Vagina (tissue), 2 donors: ENCODE measurements at places on chromosomes 2 and 18.

DNA sequence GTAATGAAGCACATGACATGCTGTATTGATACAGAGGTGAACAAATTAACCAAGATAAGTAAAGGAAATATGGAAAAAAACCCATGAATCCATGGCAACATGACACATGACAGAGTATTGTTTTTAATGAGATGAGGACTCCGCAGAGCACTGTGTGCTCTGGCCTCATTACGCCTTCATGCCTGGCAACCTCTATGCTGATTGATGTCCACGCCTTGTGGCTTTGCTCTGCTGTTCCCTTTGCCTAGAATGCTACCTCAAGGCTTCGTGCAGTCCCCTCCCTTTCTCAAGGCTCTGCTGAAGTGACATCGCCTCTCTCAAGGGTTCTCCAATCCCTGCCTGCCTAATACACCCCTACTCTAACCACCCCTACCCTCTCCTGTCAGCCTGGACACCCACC, 8.4 kb downstream of the SIGLEC15 start:
- peaks cover 4% of the 10 kb centered on the region for H3K27me3 ChIP-seq
- no peak overlapping the region for H3K4me3 ChIP-seq
- H3K4me1 ChIP-seq: peaks cover 18% of the 10 kb centered on the region
- H3K36me3 ChIP-seq: no peaks in the 10 kb centered on the region
- DNase-seq: no peak

- no peaks in the 10 kb centered on the region for H3K27me3 ChIP-seq
- no peak for DNase-seq
- peak overlapping the region; percentile 99 for H3K27ac ChIP-seq
- peaks cover 62% of the 10 kb centered on the region for H3K4me1 ChIP-seq
These were observed 1.3 kb downstream of the DUSP28 start for GRCh38 chr2:240561325-240561971.

DNA sequence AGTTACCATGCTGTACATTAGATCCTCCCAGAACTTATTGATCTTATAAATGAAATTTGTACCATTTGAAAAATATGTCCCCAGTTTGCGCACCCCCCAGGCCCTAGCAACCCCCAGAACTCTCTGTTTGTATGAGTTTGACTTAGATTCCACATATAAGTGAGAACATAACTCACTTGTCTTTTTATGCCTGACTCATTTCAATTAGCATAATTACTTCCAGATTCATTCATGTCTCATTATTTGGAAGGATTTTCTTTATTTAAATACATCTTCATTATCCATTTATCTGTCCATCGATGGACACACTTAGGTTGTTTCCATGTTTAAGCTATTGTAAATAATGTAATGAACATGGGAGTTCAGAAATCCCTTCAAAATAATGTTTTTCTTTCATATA, 705.9 kb downstream of the CCDC85A start:
- H3K4me3 ChIP-seq: no peak overlapping the region
- DNase-seq: no peak
- H3K36me3 ChIP-seq: no peaks in the 10 kb centered on the region
- H3K27ac ChIP-seq: no peak overlapping the region
- H3K27me3 ChIP-seq: no peaks in the 10 kb centered on the region

DNA sequence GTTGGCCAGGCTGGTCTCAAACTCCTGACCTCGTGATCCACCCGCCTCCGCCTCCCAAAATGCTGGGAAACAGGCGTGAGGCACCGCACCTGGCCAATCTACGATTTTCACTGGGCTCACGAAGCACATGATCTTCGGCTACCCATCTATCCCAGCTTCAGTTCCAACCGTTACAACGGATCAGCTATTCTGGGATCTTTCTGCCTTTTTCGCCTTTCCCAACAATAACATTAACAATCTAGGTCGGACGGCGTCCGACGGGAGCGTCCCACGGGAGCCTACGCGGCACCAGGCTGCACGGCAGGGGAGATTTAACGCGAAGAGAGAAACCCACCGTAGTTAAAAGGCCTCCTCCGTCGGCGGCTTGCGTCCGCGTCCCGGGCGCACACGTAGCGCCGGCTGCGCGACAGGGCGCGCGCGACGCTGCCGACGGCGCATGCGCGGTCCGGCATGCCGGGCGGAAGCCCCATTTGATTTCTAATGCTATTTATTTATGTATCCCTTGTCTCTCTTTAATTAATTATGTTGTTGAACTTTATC, at the start of gene MSL3B:
TSS of gene MSL3B (minus strand) at position 394 of the 540 bp plus-strand sequence.
- H3K27ac ChIP-seq: no peak within 1 kb of the TSS
- no peaks in the 10 kb centered on the region for H3K27me3 ChIP-seq
- no peaks in the 10 kb centered on the region for H3K36me3 ChIP-seq
- peak within 1 kb of the TSS; percentile 45 for H3K4me3 ChIP-seq
- no peak for DNase-seq

DNA sequence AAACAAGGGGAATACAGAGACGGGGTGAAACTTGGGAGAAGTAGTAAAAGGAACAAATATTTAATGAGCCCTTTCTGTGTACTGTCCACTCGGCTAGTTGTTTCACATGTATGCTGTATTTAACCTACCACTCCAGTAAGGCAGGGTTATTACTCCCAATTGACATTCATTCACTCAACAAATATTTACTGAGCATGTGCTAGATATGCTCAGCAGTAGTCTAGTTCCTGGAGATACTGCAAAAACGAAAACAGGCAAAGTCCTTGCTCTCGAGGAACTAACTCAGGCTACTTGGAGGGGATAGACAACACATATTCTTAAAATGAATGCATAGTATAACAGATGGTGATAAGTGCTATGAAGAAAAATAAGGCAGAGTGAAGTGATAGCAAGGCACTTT, 207.3 kb downstream of the SS18 start:
- H3K4me1 ChIP-seq: no peaks in the 10 kb centered on the region
- H3K4me3 ChIP-seq: no peak overlapping the region
- H3K27me3 ChIP-seq: no peaks in the 10 kb centered on the region
- no peak for DNase-seq

DNA sequence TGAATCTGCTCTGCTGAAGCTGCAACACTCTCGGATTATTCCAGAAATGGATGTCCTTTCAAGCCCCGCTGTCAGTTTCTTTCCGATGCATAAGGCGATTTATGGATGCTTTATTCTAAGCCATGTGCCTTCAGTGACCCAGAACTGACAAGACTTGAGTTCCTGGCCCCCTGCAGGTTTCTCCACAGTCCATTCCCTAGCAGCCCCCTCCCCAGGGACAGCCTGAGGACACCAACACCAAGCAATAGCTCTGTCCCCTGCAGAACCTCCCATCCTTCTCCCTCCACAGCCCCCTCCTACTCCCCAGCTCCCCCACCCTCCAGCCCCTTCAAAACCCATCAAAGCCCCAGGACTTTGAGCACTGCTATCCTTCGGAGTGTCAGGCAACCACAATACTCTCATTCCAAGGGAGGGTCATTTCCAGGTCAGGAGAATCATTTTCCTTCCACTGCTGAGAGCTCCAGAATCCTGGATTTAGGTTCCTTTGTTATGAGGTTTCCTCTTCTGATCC, 24.6 kb upstream of the SPP2 start:
- no peak overlapping the region for H3K27ac ChIP-seq
- no peaks in the 10 kb centered on the region for H3K27me3 ChIP-seq
- peak overlapping the region; percentile 2 for H3K4me3 ChIP-seq
- peaks cover 6% of the 10 kb centered on the region for H3K4me1 ChIP-seq
- DNase-seq: no peak

DNA sequence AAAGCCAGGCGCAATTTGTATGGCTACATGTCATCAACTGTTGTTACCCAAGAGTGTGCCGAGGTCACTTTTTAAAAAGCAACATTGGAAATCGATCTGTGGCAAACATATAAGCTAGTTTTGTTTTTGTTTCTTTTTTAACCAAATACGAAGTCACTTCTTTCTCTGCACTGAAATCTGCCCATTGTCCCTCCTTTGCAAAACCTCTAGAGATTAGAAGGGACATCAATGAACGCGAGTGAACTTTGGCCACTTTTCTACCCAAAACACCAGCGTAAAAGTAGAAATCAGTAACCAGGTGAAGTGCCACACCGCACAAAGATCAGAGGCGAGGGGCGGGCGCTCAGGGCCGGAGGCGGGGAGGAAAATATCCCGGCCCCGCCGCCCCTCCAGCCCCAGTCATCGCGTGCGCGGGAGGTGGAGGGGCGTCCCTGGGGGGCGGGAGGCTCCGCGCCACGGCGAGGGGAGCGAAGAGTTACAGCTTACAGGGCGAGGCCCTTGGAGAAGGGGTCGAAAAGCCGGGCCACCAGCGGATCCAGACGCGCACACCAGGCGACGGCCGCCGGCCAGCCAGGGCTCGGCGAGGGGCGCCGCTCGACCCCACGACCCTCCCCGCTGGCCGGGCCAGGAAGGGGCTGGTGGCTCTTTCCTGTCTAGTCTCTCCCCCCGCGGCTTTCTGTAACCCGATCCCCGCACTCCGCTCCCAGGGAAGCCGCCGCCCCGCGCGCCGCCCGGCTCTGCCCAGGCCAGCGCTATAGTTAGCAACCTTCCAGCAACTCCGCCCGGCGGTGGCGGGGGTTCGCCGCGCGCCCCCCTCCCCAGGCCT, 993 bp downstream of the RBMS1 start:
- peak overlapping the region; percentile 87 for H3K4me3 ChIP-seq
- no peaks in the 10 kb centered on the region for H3K27me3 ChIP-seq
- peaks cover 16% of the 10 kb centered on the region for H3K4me1 ChIP-seq
- no peaks in the 10 kb centered on the region for H3K36me3 ChIP-seq
- DNase-seq: no peak
- peak overlapping the region; percentile 95 for H3K27ac ChIP-seq

- H3K27me3 ChIP-seq: no peaks in the 10 kb centered on the region
- no peak for DNase-seq
- H3K4me1 ChIP-seq: no peaks in the 10 kb centered on the region
- H3K36me3 ChIP-seq: no peaks in the 10 kb centered on the region
- H3K27ac ChIP-seq: no peak overlapping the region
- H3K4me3 ChIP-seq: no peak overlapping the region
These were observed 54.7 kb upstream of the SLC1A4 start for GRCh38 chr2:64934530-64934929.

DNA sequence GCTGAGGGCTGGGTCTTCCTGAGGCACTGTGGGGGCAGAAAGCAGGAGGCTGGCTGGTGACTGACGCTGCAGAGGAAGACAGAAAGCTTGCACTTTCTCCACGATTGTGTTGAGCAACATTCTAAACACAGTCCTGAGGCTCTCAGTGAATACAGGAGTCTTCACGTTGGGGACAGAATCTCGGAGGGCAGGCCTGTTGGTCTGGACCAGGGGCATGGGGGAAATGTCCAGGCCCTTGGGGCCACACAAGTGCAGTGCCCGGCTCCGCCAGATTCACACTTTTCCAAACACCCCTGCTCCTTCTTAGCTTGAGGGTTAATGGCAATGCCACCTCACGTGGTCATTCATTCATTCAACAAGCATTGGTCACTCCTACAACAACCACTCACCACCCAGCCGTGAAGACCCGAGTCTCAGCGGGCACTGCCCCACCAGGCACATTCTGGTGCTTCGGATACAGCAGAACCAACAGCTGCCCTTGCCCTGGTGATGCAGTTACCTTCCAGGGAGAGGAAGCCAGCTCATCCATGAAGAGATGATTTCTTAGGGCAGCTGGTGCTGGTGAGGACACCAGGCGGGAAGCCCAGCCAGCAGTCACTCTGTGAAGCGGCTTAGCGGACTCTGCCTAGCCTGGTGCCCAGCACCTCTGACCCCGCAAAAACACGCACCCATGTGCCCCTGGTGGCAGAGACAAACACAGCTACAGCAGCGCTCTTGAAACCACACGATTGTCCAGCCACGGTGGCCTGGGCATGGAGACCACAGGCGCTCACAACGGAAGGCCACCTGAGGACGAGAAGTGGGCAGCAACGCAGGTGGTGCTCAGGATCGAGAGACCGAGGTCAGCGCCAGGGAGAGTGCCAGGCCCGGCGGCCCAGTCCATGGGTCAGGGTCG, 10.9 kb upstream of the GPC1 start:
- no peaks in the 10 kb centered on the region for H3K36me3 ChIP-seq
- no peak overlapping the region for H3K4me3 ChIP-seq
- H3K27me3 ChIP-seq: no peaks in the 10 kb centered on the region
- DNase-seq: no peak
- H3K4me1 ChIP-seq: no peaks in the 10 kb centered on the region
- H3K27ac ChIP-seq: no peak overlapping the region

DNA sequence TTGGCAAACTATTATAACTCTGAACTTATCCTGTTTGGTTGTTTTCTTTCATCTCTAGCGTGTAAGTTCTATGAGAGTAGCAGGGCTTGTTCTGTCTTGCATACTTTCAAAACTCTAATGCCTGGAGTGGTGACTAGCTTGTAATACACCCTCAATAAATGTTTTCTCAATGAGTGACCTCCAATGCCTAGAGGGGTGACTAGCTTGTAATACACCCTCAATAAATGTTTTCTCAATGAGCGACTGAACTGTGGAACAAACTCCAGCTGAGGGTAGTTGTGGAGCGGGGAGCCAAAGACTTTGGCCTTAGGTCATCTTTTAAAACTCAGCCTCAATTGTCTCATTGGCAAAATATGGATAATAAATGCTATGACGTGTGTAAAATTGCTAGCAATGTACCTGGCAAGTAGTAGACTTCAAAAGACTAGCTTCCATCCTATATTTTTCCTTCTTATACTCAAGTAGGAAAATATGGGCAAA, 1.8 kb downstream of the GPD2 start:
- DNase-seq: no peak
- no peak overlapping the region for H3K4me3 ChIP-seq
- H3K27me3 ChIP-seq: no peaks in the 10 kb centered on the region
- H3K36me3 ChIP-seq: no peaks in the 10 kb centered on the region
- H3K27ac ChIP-seq: peak overlapping the region; percentile 94

GRCh38 chr2:174020926-174021662, 55.9 kb upstream of the SP3 start:
- no peak for DNase-seq
- no peaks in the 10 kb centered on the region for H3K27me3 ChIP-seq
- H3K27ac ChIP-seq: peak overlapping the region; percentile 13
- no peaks in the 10 kb centered on the region for H3K36me3 ChIP-seq

GRCh38 chr2:72956050-72956395, 38.7 kb downstream of the EMX1 start:
- no peak for DNase-seq
- no peak overlapping the region for H3K4me3 ChIP-seq
- H3K4me1 ChIP-seq: no peaks in the 10 kb centered on the region
- H3K27me3 ChIP-seq: no peaks in the 10 kb centered on the region
- no peak overlapping the region for H3K27ac ChIP-seq

GRCh38 chr18:79367989-79368388, 27.7 kb upstream of the NFATC1 start:
- H3K4me3 ChIP-seq: no peak overlapping the region
- no peak for DNase-seq
- H3K4me1 ChIP-seq: no peaks in the 10 kb centered on the region
- no peaks in the 10 kb centered on the region for H3K27me3 ChIP-seq

GRCh38 chr2:237195396-237196120, 109.9 kb downstream of the COPS8 start:
- DNase-seq: peak; percentile 85
- no peak overlapping the region for H3K4me3 ChIP-seq
- H3K27ac ChIP-seq: peak overlapping the region; percentile 79
- peaks cover 26% of the 10 kb centered on the region for H3K4me1 ChIP-seq

GRCh38 chr2:190912726-190913125, 32.1 kb downstream of the GLS start:
- H3K36me3 ChIP-seq: peaks cover 10% of the 10 kb centered on the region
- no peak overlapping the region for H3K27ac ChIP-seq
- H3K27me3 ChIP-seq: no peaks in the 10 kb centered on the region
- no peak for DNase-seq
- H3K4me3 ChIP-seq: no peak overlapping the region
